Kasumi-1 (cell line): ENCODE measurements at places on chromosomes 4 and X.

DNA sequence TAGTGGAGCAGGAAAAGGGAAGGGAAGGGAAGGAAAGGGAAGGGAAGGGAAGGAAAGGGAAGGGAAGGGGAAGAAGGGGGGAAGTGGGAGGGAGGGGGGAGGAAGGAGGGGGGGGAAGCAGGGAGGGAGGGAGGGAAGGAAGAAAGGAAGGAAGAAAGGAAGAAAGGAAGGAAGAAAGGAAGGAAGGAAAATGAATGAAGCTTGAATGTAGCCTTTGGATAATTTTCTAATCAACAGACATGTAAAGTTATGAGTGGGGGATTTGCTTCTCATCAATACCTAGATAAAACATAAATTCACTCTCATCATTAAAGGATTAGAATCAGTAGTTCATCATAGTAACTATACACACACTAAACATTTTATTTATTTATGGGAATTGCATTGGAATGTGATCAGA lies 446.9 kb upstream of the FAM241A start:
- no peak for DNase-seq

- no peak for DNase-seq
These were observed 505 bp upstream of the PKD2 start for GRCh38 chr4:88006956-88007303.

DNA sequence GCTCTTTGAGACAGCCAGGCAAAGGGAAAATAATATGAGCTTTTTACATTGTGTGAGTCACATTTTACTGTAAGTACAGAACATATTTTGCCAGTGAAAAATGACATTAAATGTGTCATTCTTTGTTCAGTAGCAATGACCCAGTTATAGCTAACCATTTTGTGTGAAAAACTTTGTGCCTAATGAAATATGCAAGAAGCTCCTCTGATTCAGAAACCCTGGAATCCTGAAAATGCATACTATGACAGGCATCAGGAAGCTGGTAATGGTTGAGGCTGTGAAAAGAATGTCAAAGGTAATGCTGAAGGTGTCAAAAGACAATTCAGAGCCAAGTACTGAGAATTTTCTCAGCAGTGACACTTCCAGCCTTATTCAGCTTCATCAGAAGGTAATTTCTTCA lies 549.5 kb upstream of the SMIM31 start:
- DNase-seq, result no peak

DNA sequence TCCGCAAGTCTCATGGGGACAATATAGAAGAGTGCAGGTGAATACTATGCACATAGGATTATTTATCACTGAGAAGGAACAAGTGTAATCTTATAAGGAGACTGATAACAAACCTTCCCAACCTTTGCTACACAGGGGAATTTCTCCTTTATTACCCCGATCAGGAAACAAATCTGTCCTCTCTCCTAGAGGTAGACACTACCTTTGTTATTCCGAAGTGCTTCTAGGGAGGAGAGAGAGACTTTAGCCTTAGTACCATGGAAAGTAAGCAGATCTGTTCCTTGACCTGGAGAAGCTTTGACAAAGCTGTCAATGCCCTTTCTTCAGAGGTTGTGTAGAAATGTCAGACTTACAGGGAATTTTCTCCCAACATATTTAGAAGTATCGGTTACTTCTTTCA lies 475.5 kb downstream of the CCSER1 start:
- DNase-seq, result no peak

GRCh38 chr4:25031077-25031621 lies 403 bp upstream of the LGI2 start:
- DNase-seq, result no peak

- peak; percentile 52 for DNase-seq
These were observed 719 bp downstream of the USO1 start for GRCh38 chr4:75724867-75725724.

DNA sequence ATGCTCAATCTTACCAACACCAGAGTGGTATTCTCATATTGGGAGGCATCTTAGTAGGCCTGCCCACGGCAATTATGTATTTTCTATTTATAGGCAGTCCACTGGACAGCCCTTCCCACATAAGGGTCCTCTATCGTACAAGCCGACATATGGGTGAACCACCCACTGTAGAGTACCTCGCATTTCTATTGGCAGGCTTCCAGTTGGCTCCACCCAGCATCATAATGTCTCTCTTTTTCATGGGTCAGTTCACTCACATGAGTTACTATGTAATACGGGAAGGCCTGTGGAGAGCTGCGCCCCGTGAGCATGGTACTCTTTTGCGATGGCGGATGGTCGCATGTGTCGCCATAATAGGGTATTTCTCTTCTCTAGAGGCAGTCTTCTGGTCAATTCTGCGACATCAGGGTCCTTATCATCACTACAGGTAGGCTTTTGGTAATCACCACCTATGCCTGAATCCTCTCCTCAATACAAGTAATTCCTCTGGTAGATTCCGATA lies 29.4 kb upstream of the FOXR2 start:
- DNase-seq, result no peak

DNA sequence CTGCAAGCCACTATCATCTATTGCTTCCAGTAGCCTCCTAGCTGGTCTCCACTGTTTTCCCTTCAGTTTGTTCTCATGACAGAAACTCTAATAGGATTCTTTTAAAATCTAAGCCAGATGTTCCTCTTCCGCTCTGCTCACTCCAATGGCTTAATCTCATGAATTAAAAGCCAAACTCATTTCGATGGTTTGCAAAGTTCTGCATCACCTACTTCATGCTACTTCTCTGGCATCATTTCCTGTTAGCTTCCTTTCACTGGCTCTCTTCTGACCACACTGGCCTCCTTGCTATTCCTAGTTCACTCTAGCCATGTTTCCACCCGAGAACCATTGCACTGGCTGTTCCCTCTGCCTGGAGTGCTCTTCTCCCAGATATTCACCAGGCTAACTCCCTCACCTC lies 102.0 kb upstream of the LSM6 start:
- no peak for DNase-seq
